ENCODE measurements at places on chromosomes 13 and 19.

GRCh38 chr19:32350987-32351348 lies 5.6 kb downstream of the ZNF507 start:
- peaks cover 41% of the 10 kb centered on the region for H3K36me3 ChIP-seq
- no peaks in the 10 kb centered on the region for H3K27me3 ChIP-seq
- peaks cover 30% of the 10 kb centered on the region for H3K4me1 ChIP-seq
- peak overlapping the region; percentile 66 for H3K27ac ChIP-seq

DNA sequence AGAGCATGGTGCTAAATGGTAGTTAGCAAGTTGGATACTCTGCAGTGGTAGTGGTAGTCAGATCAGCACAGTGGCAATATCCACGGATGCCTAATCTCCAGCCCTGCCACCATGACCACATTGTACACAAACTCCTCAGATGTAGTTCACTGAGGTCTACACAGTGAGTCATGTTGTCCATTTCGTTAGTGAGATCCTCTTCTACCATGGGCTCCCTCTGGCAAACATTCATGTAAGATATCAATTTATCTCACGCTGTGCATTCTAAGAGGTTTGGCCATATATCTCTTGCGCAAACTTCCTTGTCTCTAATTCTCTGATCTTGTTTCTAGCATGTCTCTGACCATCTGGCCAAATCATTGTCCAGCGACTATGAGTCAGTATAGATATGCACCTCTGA lies 58.2 kb downstream of the POLR1D start:
- H3K4me3 ChIP-seq: no peak overlapping the region
- H3K36me3 ChIP-seq: no peaks in the 10 kb centered on the region
- H3K27me3 ChIP-seq: peaks cover 16% of the 10 kb centered on the region
- no peak overlapping the region for H3K27ac ChIP-seq
- no peaks in the 10 kb centered on the region for H3K4me1 ChIP-seq
- no peak for DNase-seq

DNA sequence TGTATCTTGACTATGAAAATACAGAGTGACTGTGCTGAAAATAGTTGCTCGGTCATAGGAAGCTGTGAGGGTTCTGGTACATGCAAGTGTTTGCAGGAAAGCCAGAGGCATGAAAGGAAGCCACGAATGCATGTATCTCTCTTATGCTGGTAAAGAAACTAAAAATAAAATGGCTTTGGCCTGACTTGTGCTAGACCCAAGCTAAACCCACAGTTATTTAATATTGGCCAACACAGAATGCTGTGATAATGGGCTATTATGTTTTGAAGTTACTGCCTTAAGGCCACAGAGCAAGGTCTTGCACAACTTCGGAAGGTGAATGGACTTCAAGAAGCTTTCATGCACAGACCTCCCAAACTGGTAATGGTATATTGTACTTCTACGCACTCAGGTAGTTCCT lies 518.2 kb upstream of the HTR2A start:
- H3K4me1 ChIP-seq: no peaks in the 10 kb centered on the region
- no peaks in the 10 kb centered on the region for H3K36me3 ChIP-seq
- H3K4me3 ChIP-seq: no peak overlapping the region

- H3K27me3 ChIP-seq: no peaks in the 10 kb centered on the region
- DNase-seq: no peak
- peak overlapping the region; percentile 36 for H3K27ac ChIP-seq
- peaks cover 27% of the 10 kb centered on the region for H3K36me3 ChIP-seq
- peaks cover 18% of the 10 kb centered on the region for H3K4me1 ChIP-seq
Measured at GRCh38 chr19:48174445-48175030, 4.1 kb downstream of the ZSWIM9 start.

DNA sequence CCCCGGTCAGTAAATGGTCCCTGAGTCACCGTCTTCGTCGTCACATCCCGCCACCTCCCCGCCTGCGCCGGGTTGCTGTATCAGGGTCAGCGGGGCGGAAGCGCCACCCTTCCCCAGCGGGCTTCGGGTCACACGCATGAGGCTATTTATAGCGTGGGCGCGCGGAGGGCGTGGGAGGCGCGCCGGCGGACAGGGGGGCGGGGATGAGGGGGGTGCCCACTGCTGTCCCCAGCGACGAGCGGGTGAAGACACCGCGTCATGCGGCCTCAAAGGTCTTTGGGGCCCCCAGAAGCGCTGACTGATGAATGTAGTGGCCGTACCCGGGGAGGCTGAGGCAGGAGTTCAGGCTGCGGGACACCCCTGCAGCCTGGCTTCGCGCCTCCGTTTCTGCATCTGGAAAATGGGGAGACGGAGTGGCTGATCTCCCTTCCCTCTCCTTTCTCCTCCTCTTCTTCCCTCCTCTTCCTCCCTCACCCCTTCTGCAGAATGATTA lies 7.9 kb downstream of the UNC13A start:
- H3K27me3 ChIP-seq: peaks cover 42% of the 10 kb centered on the region
- peaks cover 19% of the 10 kb centered on the region for H3K4me1 ChIP-seq
- no peak overlapping the region for H3K27ac ChIP-seq
- H3K36me3 ChIP-seq: peaks cover 1% of the 10 kb centered on the region
- DNase-seq: no peak

GRCh38 chr19:29741776-29742175 lies 26.7 kb upstream of the C19orf12 start:
- H3K27ac ChIP-seq: no peak overlapping the region
- peaks cover 14% of the 10 kb centered on the region for H3K27me3 ChIP-seq
- H3K36me3 ChIP-seq: no peaks in the 10 kb centered on the region
- no peaks in the 10 kb centered on the region for H3K4me1 ChIP-seq

- H3K4me3 ChIP-seq: no peak overlapping the region
- no peak overlapping the region for H3K27ac ChIP-seq
- peaks cover 8% of the 10 kb centered on the region for H3K27me3 ChIP-seq
- no peak for DNase-seq
- H3K4me1 ChIP-seq: no peaks in the 10 kb centered on the region
- no peaks in the 10 kb centered on the region for H3K36me3 ChIP-seq
Measured at GRCh38 chr13:43273362-43273761, 250.0 kb downstream of the DNAJC15 start.

GRCh38 chr19:17775245-17775927 lies 19.6 kb upstream of the B3GNT3 start:
- no peak for DNase-seq
- peaks cover 29% of the 10 kb centered on the region for H3K36me3 ChIP-seq
- peak overlapping the region; percentile 98 for H3K27ac ChIP-seq
- H3K4me3 ChIP-seq: peak overlapping the region; percentile 77
- H3K4me1 ChIP-seq: peaks cover 40% of the 10 kb centered on the region
- H3K27me3 ChIP-seq: no peaks in the 10 kb centered on the region

GRCh38 chr13:52701728-52702465 lies 37.7 kb downstream of the CNMD start:
- no peaks in the 10 kb centered on the region for H3K36me3 ChIP-seq
- H3K4me1 ChIP-seq: no peaks in the 10 kb centered on the region
- H3K27me3 ChIP-seq: no peaks in the 10 kb centered on the region
- no peak overlapping the region for H3K4me3 ChIP-seq
- DNase-seq: no peak
- no peak overlapping the region for H3K27ac ChIP-seq

DNA sequence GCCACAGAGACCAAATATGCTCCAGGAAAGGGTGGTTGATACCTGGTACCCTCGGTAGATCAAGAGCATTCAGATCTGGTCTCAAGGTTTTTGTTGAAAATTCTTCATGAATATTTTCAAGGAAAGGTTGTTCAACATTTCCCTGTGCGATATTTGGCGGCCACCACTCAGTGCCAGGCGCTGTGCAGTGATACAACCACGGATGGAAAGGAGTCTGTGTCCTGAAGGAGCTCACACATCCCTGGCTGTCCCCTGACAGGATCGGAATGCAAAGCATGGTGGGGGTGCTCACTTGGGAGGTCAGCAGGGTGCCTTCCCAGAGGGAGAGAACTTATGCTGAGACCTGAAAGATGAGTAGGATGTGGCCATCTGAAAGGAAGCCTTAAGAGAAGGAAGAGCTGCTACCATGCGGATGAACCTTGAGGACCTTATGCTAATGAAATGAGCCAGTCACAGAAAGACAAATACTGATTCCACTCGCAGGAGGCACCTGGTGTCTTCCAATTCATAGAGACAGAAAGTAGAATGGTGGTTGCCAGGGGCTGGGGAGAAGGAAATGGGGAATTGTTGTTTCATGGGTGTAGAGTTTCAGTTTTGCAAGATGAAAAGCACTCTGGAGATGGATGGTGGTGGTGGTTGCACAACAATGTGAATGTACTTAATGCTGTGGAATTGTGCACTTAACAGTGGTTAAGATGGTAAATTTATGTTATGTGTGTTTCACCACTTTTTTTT lies 41.6 kb downstream of the HSPH1 start:
- no peak overlapping the region for H3K27ac ChIP-seq
- H3K36me3 ChIP-seq: no peaks in the 10 kb centered on the region
- DNase-seq: no peak

DNA sequence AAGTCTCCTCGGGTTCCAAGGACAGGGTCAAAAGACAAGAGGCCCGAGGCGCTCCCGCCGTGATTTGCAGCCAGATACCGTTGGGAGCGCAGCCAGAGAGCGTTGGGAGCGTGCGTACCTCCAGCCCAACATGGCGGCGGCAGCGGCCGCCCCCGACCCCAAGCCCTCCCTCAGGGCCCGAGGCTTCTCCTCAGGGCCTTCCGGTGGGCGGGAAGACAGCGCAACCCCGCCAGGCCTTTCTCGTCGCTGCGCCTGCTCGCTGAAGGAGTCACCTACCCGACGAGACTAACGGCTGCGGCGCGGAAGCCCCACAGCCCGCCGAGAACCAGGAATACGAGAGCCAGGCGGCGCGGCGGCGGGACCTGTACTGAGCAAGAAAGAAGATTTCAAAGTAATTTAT lies 3.2 kb upstream of the ZNF850 start:
- H3K4me3 ChIP-seq: peak overlapping the region; percentile 55
- H3K27ac ChIP-seq: no peak overlapping the region
- no peak for DNase-seq
- H3K4me1 ChIP-seq: peaks cover 22% of the 10 kb centered on the region
- peaks cover 12% of the 10 kb centered on the region for H3K36me3 ChIP-seq

DNA sequence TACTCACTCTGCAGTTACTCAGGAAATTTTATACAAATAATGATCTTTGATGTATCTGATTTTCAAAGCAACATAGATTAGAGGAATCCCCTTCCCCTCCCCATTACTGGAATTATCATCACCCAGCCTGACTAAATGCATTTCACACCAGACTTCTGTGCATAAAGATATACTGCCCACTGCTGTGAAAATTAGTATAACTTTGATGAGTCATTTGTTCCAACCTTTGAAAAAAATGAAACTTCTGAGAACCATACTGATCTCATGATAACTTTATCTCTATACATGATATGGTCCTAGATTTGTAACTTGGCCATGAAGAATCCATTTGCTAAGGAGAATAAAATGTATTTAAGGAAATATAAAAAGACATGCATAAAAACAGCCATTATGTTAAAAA lies 63.9 kb downstream of the GPC6 start:
- no peak for DNase-seq
- no peak overlapping the region for H3K27ac ChIP-seq
- no peaks in the 10 kb centered on the region for H3K27me3 ChIP-seq
- no peak overlapping the region for H3K4me3 ChIP-seq
- no peaks in the 10 kb centered on the region for H3K4me1 ChIP-seq

DNA sequence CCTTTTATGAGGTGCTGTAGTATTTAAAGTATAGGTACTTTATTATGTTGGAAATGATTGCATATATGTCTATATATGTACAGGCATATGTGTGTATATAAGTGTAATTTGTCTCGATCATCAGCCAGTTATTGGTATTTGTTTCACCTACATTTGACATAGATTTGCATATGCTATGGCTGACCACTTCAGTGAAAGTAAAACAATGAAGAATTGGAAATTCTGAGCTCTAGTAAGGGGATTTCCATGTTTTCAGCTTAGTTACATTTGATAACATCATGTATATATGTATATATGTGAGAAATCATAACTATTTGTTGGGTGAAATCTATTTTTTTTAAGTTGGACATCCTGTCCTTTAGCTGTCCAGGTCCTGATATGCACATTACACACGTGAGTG lies 1303.9 kb downstream of the EFNB2 start:
- DNase-seq: no peak
- H3K4me1 ChIP-seq: no peaks in the 10 kb centered on the region
- H3K36me3 ChIP-seq: no peaks in the 10 kb centered on the region
- no peak overlapping the region for H3K27ac ChIP-seq
- no peak overlapping the region for H3K4me3 ChIP-seq

DNA sequence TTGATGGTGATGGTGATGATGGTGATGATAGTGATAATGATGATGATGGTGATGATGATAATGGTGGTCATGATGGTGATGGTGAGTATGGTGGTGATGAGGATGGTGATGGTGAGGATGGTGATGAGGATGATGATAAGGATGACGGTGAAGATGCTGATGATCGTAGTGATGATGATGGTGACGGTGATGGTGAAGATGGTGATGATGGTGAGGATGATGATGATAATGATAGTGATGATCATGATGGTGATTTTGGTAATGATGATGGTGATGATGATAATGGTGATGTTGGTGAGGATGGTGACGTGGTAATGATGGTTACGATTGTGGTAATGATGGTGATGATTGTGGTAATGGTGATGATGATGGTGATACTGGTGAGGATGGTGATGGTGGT lies 10.8 kb upstream of the BCAT2 start:
- DNase-seq: no peak
- H3K36me3 ChIP-seq: peaks cover 1% of the 10 kb centered on the region
- no peak overlapping the region for H3K27ac ChIP-seq
- H3K4me1 ChIP-seq: no peaks in the 10 kb centered on the region
- no peak overlapping the region for H3K4me3 ChIP-seq
- H3K27me3 ChIP-seq: no peaks in the 10 kb centered on the region

Data from memory B cell (primary cell).